Stimulated activated CD4-positive, alpha-beta T cell treated with anti-CD3 and anti-CD28 coated beads, Interleukin-4, amount 100 ng/mL, for 1 hour (primary cell): ENCODE measurements at places on chromosomes 7 and 10.

- no peak for DNase-seq
These were observed 195.6 kb downstream of the TNS3 start for GRCh38 chr7:47386273-47386835.

DNA sequence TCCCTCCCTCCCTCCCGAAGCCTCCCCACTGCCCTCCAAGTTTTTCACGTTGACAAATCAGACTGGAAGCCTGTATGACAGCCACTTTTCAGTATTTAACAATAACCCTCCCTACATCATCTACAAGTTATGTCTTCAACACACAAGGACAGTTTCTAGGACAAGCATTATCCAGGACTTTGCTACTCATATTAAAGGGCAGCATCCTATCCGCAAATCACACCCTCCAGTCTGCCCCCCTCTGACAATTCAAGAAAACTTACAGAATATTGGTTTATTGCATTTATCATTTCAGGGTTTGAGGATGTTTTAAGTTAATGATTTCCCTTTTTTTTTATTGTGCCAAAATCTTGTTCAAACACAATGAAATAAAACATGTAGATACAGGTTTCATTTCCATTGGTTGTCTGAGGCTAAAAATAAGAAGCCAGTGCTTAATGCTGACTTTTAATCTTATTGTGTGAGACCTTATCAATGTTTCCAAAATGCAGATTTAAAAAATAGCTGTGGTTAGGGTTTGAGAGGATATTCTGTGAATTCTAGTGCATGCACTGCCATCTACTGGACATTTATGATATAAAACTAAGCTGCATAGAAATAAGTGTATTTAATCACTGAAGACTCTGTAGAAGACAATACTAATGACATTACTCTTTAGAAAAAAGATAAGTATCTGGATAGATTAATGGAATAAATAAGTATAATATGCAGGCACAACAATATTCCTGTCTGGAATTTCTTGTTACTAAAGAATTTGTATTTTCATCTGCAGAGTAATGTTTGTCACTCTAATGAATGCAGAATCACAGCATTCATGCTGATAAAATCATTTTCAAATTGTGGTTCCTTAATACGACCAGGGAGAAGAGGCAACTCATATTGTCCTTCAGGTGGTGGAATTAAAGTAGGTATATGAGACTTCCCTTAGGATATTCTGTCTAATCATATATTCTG is 64.1 kb downstream of the CAV1 start:
- DNase-seq, result no peak

DNA sequence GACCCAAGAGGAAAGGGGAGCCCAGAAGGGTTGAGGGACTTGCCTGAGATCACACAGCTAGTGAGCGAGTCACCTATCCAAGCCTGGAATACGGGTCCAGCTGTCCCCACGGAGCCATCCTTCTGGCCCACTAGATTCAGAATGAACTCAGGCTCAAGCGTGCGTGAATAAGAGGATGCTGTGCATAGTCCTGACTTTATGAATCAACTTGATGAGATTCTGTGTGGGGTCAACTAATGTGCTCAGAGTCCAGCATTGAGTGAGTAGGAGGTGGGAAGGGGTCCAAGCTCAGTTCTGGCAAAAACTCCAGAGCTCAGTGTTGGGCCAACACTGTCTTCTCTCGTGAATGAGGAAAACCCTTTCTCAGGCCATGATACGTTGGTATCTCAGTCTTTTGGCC is 41.4 kb downstream of the CAMK1D start:
- no peak for DNase-seq

DNA sequence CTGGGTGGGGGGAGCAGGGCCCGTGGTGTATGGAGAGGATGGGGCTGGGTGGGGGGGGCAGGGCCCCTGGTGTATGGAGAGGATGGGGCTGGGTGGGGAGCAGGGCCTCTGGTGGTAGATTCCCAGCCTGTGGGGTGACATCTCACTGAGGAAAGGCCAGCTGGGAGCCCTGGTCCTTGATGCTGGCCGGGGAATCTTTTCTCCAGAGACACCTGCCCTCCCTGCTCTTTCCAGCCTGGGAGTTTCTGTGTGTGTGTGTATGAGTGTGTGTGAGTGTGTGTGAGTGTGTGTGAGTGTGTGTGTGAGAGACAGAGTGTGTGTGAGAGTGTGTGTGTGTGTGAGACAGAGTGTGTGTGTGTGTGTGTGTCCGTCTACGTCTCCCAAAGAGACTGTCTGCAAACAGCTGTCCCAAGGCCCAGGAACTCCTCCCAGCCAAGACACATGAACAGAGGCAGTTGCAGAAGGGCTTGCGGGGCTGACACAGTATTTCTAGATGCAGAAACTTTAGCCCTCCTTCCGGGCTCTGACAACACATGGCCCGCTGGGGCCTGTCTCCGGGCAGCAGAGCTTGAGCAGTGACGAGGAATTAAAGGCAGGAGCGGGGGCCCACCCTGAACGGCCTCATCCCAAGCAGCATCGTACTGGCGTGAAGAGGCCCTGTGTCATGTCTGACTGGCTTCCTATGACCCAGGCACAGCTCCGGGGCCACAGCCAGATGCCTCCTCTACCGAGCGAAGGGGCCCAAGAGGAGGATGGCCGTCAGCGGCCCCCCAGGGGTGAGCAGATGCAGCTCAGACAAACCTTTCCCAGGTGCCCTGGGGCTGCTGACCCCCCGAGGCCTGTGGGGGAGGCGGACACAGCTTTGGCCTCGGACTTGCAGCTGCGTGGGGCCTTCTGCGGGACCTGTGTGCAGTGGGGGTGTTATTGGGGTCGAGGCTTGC is 24.3 kb downstream of the FAM20C start:
- DNase-seq, result no peak

DNA sequence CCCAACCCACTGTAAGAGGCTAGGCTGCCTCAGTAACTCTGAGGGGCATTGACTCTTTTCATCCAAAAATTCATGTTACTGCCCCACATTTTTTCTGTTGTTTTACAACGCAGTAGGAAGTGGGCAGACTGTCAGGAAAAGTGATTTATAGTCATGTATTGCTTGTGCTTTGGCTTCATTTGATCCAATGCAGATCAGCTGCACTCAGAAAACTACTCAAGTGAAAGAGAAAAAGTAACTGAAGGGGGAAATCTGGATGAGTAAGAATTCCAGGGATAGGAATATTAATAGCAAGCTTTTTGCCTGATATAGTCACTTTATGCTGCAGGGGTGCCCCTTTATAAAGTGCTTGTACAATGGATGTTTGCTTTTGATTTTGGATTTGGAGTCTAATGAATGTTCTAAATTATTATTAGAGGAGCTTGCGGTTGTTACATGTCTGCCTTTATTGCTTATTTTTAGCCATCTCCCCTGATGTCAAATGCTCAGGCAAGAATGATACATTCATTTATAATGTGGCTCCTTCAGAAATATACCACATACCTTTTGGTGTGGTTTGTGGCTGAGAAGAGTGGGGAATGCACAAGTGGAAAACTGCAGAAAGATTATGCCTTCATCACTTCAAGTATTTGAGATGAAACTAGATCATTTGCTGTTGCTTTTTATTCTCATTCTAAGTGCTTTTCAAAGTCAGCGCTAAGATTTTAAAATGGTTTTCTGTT is 86.1 kb downstream of the EGFR start:
- DNase-seq, result no peak

DNA sequence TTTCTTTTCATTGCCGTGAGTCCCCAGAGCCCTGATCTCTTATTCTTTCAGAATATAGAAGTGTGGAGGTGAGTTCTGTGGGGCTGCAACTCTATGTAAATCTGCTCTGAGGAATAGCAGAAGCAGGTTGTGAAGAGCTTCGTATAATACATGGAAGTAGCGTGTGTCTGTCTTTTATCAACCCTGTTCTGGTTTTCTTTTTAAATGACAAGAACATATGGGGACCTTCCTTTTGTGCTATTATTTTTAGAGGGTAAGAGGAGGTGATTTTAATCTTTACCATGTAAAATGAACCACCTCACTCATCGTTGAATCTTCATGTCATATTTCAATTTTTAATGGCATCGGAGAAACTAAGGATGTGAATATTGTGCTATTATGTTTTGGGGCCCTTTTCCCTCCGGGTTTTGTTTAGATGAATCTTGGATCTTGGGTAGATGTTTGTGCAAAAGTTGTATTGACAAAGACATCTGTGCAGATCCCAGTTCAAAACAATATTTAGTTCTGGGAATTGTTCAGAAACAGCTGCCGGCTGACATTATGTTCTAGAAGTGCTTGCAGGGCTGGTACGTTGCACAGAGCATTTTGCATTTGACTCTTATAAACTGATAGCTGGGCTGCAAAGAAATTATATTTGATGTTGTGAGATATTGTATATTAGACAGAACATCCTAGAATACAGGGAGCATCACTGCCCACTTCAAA is 46.7 kb downstream of the PLXDC2 start:
- DNase-seq, result no peak

GRCh38 chr7:16504019-16504418 is 22.6 kb upstream of the LRRC72 start:
- DNase-seq, result no peak

DNA sequence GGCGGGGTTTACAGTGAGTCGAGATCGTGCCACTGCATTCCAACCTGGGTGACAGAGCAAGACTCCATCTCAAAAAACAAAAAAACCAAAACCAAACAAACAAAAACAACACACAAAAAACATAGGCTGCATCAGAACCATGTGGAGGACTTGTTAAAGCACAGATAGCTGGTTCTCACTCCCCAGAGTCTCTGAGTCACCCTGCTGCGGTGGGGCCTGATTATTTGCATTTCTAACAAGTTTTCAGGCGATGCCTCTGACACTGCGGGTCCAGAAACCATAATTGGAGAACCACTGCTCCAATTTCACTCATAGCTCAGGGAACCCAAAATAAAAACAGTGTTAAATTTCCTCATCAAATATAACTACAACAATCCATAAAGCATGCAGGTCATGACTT is 816.7 kb downstream of the MAGI2 start:
- no peak for DNase-seq

DNA sequence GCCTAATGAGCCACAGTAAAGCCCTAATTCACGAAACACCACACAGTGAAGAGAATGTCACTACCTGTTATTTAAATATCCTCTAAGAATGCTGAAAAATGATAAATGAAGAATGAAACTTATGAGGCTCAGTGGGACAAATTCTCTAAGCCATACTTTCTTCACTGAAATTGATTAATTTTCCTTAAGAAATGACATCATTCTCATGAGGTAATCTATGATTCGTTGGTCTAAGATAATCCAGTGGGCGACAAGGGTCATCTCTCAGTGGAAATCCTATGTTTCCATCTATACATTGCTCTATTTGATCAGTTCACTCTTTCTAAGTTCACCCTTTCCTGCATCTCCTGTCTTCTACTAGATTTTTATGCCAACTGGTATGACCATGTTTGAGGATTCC is 330.4 kb upstream of the ANKRD30A start:
- no peak for DNase-seq

GRCh38 chr7:5379546-5379945 is 44.1 kb downstream of the TNRC18 start:
- no peak for DNase-seq

DNA sequence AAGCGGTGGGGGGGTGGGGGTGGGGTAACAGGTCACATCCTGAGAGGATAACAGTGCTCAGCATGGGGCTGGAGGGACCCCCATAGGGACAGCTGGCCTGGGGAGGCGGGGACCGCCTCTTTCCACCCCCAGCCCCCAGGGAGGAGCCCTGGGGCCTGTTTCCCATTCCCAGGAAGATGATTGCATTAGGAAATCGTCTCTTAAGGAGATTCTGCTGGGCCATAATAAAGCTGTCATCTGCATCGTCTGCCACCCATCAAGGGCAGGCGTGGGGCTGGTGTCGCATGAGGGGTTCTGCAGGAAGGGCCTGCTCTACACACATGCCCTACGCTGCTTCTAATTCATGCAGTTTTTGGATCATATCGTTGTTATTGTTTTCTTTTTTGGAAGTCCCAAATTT is 17.2 kb downstream of the RET start:
- DNase-seq, result no peak
